ENCODE measurements at places on chromosomes 7 and 10.

DNA sequence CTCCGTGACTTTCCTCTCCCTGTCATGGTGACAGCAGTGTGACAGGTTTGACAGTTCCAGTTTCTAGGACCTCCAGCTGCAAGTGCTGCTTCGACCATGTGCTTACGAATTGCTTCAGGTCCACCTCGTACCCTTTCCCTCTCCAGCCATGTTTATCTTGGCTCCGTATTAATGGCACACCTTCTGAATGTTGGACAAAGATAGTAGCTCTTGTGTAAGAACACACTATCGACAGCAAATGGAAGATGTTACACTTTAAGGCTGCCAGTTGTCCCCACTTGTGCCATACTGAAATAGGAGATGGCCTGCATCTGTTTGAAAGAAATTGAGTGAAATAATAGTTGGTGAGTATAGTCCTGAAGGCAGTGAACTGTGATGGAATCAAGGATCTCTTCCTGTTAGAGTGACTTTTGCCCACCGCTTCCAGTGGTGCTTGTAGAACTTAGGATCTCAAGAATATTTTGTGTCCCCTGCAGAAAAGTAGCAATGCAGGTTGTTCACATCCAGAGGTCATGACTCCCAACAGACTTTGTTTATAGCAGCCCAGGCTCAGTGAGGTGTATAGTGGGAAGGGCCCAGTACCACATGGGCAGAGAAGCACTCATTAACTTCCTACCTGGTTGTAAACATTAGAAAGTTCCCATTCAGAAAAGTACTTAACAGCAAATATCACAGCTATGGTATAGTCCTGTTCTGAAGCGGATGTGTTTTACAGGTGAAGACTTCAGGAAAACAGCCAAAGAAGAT lies 629.7 kb upstream of the GALNT17 start:
- no peak for DNase-seq

- no peak for DNase-seq
Measured at GRCh38 chr7:36625247-36625646, 99.0 kb downstream of the AOAH start.

GRCh38 chr10:116910910-116911309 lies 61.6 kb downstream of the ENO4 start:
- no peak for DNase-seq

DNA sequence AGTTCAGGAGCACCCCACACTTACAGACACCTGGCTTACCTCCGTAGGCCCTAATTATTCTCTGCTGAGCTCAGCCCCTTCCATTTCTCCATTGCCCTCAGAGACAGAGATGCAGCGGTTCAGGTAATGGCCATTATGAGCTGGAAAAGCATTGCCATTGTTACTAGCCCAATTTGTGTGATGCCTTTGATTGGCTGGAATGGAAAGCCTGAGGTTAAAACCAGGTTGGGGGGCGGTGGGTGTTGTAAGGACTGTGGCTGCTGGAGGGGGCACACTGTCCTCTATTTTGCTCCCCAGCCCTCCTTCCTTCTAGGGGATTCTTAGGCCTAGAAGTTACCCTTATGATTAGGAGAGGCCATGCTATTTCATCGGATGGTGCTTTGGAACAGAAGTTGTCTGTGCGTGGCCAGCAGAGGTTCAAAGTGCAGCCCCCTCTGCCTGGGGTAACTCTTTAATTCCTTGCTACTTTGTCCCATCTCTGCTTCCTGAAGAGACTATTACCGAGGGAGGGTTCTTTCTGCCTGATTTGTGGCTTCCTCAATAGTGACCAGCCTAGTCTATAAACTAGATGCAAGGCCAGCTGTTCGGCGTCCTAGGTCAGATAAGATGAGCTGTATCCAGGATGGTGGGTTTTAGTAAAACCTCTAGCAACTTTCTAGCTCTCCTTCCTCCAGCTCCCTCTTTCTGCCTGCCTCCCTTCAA lies 14.2 kb upstream of the ACSL5 start:
- no peak for DNase-seq

Data from activated T-helper 9 cell treated with anti-CD3 and anti-CD28 coated beads, Interleukin-2, amount 50 U/mL, for 16 hours (primary cell).